ENCODE measurements at places on chromosomes 6 and 20.

DNA sequence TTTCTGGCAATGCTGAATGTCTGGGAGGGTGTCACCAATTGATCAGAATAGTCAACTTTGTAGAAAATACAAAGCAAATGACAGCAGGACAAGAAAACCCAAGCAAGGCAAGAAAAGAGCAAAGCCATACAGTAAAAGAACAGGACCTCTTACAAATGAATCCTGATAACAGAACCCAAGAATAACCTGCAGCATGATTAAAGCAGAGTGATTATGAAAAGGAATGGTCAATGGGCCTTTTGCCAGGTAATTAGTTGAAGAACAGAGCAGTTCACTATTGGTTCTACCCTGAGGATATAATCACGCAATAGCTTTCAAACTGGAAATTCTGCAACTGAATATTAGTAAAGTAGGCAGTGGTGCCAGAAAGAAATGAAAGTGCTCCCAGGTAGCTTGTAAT, 319.8 kb downstream of the FRK start:
- no peak for DNase-seq

- DNase-seq: no peak
Measured at GRCh38 chr6:166317261-166318212, 9.3 kb upstream of the PRR18 start.

- DNase-seq: no peak
Measured at GRCh38 chr20:2261046-2261485, 34.7 kb upstream of the TGM3 start.

DNA sequence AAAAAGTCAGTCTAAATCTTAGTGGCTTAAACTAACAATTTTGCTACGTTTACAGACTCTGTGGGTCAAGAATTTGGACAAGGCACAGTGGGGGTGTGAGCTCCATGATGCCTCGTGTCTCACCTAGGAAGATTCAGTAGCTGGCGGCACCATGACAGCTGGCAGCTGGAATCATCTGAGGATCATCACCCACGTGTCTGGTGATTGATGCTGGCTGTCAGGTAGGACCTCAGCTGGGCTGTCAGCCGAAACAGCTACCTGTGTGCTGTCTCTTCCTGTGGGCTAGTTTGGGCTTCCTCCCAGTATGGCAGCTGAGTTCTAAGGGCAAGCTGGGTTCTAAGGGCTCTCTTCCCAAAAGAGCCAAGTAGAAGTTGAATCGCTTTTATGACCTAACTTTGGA, 26.4 kb upstream of the DLGAP4 start:
- DNase-seq: no peak

DNA sequence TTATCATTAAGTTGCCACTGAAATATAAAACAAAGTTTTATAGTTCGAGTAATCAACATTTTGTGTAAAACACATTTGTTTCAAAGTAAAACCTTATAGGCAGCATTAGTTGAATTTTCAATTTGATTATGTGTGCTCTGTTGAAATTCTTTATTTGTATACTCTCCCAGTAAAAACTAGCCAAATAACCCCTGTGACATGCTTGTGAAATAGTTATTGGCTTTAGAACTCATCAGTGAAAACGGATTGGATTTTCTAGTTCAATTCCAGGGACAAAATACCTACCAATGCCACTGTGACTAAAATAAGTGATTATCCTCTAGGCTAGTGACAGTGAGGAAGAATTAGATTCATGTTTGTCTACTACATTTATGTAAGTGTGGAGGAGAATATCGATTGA, 212.9 kb downstream of the TMEM200A start:
- DNase-seq: no peak

DNA sequence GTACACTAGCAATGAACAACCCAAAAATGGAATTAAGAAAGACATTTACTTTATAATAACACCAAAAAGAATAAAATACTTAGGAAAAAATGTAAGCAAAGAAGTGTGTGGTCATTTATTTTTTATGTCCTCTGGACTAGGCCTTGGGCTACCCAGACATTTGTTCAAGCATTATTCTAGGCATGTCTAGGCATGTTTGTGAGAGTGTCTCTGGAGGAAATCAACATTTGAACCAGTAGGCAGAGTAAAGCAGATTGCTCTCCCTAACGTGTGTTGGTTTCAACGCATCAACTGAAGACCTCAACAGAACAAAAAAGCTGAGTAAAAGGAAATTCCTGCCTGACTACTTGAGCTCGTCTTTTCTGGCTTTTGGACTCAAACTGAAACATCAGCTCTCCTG, 84.5 kb downstream of the ANKEF1 start:
- no peak for DNase-seq

GRCh38 chr6:159053781-159054398, 9.1 kb upstream of the TAGAP start:
- no peak for DNase-seq

DNA sequence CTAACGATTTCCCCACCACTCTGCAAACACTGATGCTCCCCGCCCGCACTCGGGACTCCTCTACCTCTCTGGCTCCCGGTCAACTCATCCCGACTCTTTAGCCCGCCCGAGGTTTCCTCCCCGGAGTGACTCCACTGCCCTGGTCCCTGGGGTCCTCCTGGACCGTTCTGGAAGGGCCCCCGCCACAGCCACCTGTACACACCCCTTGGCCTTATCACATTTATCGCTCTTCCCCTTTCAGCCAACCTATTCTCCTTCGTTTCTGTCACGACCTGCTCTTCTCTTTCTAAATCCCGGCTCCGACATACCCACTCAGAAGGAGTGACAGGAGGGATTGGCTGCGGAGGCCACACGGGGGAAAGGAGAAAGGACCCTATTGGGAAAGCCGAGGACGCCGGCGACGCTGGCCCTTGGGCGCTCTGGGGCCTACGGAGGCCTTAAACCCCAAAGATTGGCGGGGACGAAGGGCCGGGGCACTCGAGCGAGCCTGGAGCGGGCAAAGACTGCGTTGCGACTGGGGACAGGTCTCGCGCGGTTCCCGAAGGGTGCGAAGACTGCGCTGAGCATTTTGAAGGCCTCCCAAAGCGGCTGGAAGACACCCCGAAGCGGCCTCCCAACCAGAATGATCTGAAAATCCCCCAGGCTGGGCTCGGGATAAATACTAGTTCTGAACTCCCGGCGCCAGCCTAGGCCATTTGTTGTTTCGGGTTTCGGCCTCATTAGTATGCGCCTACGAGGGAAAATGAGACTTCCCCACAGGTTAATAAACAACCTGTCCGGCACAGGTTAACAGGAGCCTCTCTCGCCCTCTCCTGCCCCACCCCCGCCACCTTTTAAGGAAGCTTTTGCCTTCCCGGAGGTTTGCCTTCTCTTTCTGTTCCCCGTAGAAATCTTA, 9.2 kb downstream of the SIM1 start:
- no peak for DNase-seq

DNA sequence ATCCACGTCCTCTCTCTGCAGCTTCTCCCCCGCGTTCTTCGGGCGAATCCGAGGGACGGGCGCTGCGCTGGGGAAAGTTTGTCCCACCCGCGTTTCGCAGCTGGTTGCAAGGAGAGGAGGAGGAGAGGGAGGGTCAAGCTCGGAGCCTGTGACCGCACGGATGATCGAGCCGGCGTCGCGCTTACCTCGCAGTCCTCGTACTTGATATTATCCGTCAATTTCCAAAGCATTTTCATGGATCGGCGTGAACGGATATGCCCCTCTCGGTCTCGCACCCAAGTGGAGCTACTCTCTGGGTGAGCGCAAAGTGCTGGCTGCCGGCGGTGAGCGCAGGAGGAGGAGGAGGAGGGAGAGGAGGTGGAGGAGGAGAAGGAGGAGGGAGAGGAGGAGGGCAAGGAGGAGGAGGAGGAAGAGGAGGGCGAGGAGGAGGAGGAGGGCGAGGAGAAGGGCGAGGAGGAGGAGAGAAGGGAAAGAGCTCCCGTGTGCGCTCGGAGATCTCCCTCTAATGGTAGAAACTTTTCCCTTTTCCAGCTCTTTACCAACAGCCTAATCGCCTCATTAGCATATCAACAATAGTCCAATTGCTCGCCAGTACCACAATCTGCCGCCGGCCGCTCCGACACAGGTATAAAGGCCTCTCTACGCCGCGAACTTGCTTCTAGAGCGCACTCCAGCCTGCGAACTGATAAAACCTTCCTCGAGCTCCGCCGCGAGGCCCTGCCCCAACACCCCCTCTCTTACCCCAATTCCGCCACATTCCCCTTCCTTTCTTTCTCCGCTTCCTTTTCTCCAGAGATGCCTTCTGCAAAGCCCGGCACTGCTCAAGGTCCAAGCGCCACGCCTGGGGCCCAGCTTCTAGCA, at the start of gene TFAP2A:
Gene TFAP2A, minus strand, starts transcription at position 319 of the 861 bp plus-strand sequence. Its CDS starts 83 bp downstream, at position 236.
- DNase-seq: no peak

- no peak for DNase-seq
Measured at GRCh38 chr20:34037121-34037520, 43.4 kb downstream of the RALY start.

- no peak for DNase-seq
Measured at GRCh38 chr20:51731731-51732095, 36.5 kb downstream of the ATP9A start.

- no peak for DNase-seq
Measured at GRCh38 chr6:67888886-67889681, 746.0 kb upstream of the ADGRB3 start.

DNA sequence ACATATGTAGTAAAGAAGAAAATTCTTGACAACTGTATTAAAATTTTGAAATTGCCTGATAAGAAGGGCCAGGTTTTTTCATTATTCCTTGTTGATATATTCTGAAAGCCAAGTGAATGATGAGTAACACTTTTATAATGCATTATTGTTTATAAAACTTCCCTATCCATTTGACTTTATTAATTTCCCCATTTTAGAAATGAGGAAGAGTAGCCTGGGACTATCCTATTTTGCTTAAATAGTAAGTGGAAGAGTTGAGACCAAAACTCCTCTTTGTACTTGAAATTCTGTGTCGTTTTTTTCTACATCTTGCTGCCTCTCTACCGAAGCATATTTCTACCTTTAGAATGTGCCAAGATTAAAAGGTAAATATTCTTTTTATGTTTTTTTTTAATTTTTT, 39.7 kb downstream of the TRMT11 start:
- no peak for DNase-seq

DNA sequence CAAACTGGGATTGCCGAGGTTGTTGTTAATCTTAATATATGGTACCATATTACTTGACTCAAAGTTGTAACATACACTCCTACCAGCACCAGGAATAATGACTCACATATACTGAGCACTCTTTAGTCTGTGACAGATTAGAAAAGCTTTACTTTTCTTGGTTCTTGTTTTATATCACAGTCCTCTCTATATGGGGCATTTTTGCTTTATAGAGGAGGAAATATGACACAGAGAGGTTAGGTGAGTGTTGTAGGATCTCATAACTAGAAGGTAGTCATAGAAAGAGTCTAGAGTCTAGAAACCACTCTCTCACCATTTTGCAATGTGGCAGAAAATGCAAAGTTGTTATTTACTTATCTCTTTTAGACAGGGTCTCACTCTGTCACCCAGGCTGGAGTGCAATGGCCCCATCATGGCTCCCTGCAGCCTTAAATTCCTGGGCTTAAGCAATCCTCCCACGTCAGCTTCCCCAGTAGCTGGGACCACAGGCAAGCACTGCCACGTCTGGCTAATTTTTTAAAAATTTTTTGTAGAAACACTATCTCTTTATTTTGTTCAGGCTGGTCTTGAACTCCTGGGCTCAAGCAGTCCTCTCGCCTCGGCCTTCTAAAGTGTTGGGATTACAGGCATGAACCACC, 13.4 kb downstream of the TRIM38 start:
- no peak for DNase-seq

- no peak for DNase-seq
Measured at GRCh38 chr6:132695773-132696172, 18.1 kb downstream of the VNN1 start.

GRCh38 chr6:148441454-148441911, 98.8 kb downstream of the SASH1 start:
- DNase-seq: no peak

- no peak for DNase-seq
Measured at GRCh38 chr6:162219266-162219665, 508.3 kb downstream of the PRKN start.

- DNase-seq: no peak
Measured at GRCh38 chr6:44007818-44008621, 119.2 kb downstream of the MRPL14 start.

GRCh38 chr6:44262467-44263353, 2.6 kb downstream of the NFKBIE start:
- DNase-seq: no peak

GRCh38 chr6:15623276-15624116, 39.3 kb downstream of the DTNBP1 start:
- no peak for DNase-seq

DNA sequence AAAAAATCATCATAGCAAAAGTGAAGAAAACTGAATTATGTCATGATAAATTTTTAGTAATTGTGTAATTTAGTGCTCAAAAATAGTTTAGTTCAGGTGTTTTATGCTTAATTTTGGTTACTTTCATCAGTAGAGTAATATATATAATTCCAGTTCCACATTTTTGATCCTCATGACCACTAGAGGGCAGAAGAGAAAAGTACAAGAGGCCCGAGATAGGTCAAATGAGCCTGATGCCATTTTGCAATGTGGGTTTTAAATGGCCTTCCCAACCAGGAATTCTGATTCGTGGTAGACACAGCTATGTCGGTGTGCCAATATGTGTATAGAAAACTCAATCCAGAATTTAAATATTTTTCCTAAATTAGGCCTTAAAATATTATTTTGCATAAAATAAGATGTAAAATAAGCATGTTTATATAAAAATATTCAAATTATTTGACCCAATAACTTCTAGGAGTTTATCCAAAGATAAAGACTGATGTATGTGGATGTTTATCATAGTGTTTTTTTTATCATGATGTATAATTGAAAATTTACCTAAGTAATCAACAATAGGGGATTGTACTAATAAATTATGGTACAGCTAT, 159.7 kb upstream of the RPS6KA2 start:
- DNase-seq: no peak

DNA sequence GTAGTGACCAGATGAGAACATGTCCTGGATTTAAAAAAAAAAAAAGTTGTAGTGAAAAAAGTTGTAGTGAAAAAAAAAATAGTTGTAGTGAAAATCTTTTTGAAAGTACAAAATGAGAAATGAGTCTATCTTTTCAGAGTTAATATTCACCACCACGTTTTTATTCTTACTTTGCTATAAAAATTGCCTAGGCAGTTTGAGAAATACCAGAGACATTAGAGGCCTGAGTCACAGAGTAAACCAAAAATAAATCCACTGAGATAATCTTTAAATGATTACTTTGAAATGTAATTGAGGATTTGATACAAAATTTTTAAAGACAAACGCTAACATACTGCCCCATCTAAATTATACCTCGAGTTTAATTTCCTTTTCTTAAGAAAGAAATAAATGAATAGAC, 101.2 kb upstream of the TIAM2 start:
- DNase-seq: no peak

DNA sequence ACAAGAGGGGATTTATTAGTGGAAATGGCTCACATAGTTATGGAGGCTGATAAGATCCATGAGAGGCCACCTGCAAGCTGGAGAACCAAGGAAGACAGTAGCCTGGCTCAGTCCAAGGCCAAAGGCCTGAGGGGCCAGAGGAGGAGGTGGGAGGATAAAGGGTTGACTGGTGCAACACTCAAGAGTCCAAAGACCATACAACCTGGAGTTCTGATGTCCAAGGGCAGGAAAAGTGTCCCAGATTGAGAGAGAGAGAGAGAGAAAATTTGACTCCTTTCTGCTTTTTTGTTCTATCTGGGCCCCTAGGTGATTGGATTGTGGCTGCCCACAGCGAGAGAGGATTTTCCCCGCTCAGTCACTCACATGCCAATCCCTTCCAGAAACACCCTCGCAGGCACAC, 8.0 kb downstream of the HLA-F start:
- no peak for DNase-seq

Measured in Right ventricle myocardium superior (tissue), 1 donor.